ENCODE measurements at places on chromosomes 7 and 10.

- no peak for DNase-seq
Observed at GRCh38 chr7:37467002-37467401, 18.3 kb upstream of the ELMO1 start.

GRCh38 chr7:89839329-89839728 is 314.9 kb upstream of the STEAP1 start:
- no peak for DNase-seq

DNA sequence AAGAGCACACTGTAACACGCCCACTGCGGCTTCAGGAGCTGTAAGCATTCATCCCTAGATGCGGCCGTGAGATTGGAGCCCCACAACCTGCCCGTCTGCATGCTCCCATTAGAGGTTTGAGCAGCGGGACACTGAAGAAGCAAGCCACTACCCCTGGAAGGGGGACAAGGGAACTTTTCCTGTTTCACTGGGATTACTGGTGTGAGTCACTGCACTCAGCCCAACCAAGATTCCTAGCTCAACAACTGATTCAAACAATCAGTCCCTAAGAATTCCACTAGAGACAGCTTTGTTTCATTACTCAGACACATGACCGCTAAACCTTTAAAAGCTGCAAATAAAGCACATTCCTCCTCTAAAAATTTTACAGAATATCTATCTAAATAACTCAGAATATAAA is 69.8 kb downstream of the ORC5 start:
- DNase-seq = no peak

DNA sequence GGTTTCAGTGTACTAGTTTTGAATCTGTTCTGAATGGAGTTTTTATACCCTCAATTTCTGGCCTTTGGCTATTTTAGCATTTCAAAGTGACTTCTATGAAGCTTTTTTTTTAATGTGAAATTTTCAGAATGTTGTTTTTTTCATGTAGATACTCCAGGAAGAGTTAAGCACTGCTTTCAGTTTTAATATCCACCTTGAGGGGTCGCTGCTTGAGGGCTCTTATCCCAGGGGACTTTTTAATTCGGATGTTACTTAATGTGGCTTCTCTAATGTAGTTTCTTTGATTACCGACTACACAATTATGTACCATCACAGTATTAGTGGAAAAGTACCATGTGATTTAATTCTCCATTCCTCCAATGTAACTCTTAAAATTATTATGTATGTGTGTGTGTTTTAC is 5.2 kb downstream of the IFIT5 start:
- no peak for DNase-seq

GRCh38 chr7:21462081-21462480 is 34.2 kb downstream of the SP4 start:
- DNase-seq = no peak

DNA sequence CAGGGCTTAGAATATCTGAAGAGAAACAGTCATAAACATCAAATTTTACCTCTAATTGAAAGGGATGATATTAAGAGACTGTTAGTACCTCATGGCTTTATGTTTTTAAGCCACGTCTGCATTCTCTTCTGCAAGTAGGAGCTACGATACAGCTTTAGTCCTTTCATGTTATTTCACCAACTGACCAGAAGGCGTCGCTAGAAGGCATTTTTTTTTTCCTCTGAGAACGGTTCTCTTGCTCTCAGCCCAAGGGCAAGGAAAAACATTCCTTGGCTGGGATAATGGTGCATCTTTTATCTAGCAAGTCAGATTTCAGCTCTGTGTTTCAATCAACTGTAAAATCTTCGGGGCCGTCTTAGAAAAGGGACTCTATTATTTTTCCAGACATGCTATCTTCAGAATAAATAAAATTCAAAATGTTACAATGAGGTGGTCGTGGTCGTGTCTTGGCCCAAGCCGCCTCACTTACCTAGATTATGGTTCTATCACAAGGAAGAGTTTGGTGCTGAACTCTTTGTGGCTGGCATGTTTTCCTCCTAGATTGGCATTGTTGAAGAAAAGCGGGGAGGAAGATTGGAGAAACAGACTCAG is 41.6 kb upstream of the LYZL2 start:
- DNase-seq = peak; percentile 81

DNA sequence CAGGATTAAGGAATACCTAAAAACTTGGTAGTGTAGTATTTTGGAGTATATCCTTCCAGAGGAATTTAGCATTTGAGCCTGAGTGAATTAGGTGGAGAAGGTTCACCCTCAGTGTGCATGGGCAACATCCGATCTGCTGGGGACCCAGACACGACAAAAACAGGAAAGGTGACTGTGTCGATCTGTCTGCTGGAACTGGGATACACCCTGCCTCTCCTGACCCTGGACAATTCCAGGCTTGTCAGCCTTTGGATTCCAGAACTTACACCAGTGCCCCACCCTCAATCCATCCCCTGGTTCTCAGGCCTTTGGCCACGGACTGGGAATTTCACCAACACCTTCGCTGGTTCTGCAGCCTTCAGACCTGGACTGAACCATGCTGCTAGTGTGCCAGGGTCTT is 41.9 kb downstream of the PTPRE start:
- DNase-seq = no peak

DNA sequence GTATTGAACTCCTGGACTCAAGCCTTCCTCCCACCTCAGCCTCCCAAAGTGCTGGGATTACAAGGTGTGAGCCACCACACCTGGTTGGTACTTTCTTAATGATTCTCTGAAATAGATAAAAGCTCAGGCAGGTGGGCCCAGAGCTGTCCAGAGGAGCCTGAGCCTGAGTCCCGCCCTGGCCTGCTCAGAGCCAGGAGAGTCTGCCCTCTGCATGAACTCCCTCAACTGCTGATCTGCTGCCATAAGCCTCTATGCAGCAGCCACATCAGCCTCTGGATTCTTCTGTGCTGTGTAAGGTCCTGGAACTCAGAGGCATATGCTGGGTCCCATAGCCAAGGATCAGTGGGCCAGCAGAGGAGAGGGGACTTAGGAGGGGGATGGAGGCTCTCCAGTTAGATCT is 23.1 kb upstream of the DDIT4 start:
- DNase-seq = no peak

- DNase-seq = no peak
Observed at GRCh38 chr10:7794251-7795026, 6.5 kb downstream of the ATP5F1C start.

GRCh38 chr10:19549503-19549902 is 266.7 kb upstream of the PLXDC2 start:
- no peak for DNase-seq

- DNase-seq = peak; percentile 65
Observed at GRCh38 chr7:65307651-65308299, 65.9 kb upstream of the ZNF92 start.

- DNase-seq = no peak
Observed at GRCh38 chr7:83588602-83589240, 60.2 kb downstream of the SEMA3E start.

DNA sequence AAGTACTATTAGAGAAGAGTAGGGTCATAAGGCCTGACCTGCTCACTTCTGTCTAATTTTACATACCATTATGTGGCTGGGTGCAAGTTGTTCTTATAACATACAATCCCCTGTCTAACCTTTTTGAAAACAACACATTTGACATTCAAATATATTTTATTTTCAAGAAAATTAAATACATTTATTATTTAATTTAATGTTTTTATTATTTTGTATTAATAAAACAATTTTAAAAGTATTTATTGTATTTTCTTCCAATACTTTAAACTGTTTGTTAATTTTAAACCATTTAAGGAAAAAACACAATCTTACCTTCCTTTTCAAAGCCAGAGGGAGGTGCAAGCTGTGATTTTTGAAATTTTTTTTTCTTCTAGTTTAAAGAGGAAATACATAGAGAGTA is 232.8 kb downstream of the KCND2 start:
- no peak for DNase-seq

DNA sequence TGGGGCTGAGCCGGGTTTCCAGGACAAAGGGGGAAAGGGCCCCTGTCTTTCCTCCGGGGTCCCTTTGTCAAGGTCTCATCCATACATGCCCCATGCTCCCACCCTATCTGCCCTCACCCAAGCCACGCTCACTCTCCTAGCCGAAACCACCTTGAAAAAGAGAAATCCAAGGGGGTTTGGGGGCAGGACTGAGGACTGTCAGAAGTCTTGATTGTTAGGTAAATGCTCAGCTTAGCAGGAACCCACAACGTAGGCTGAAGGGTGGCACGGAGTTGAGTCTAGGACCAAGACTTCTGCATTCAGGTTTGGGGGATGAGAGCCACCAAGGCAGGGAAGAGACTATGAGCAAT is 719 bp upstream of the PGAM2 start:
- no peak for DNase-seq

DNA sequence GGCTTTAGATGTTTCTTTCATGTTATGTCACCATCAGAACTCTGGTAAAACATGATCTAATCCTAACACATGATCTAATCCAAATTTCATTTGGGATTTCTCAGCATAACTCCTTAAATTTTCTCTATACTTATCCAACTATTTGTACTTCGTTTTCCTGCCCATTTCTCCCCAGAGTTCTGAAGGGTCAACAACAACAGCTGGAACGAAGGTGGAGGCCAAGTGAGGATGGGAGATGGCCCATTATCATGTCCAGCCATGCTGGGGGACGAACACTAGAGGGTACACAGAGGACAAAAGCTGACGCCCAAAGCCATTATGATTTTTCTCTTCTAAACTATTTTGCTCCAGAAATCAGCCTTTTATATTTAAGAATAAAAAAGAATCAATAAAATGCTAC is 185.4 kb downstream of the DOCK4 start:
- DNase-seq = no peak

GRCh38 chr7:48741545-48741944 is 182.8 kb upstream of the CDC14C start:
- DNase-seq = no peak

DNA sequence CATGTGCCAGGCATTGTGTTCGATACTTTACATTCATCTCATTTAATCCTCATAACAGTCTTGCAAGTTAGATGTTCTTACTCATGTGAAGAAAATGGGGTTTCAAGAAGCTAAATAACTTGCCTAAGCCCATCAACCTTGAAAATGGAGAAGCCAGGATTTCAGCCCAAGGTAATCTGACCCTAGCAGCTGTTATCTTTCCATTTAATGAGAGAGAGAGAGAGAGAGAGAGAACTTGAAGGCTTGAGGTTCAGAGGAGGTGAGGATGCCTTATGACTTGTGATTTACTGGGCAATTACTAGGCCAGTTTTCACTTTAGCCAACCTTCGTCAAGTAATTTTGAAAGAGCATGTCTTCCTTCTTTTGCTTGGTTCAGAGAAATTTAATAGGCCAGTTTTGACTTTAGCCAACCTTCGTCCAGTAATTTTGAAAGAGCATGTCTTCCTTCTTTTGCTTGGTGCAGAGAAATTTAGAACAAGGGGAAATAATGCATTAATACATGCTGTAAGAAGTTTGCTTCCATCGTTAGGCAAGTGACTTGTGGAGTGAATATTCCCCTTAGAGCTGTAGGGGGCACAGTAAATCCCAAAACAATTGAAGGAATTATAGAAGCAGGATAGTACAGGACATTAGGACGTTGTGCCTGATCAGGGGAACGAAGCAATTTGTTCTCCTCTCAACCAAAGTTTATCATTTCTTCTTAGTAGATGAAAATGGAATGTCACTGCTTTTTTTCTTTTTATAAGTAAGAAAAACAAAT is 143.0 kb upstream of the BMPER start:
- DNase-seq = no peak

DNA sequence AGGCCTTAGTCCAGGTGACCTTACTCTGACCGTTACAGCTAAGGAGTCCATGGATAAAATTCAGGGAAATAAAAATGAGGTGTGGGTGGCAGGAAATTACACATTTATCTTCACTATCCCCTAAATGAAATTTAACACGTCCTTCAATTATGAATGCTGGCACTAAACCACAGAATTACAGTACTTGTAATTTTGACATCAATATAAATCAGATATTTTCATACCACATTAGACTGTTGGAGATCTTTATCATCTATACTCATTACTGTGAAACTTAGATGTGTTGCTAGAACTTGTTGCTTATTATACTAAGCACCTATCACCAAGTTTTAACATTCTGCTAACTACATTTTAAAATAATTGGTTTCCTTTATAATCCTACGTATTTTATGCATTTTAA is 51.1 kb downstream of the IGF2BP3 start:
- DNase-seq = no peak

- DNase-seq = no peak
Observed at GRCh38 chr7:128887169-128888038, 23.1 kb downstream of the KCP start.

DNA sequence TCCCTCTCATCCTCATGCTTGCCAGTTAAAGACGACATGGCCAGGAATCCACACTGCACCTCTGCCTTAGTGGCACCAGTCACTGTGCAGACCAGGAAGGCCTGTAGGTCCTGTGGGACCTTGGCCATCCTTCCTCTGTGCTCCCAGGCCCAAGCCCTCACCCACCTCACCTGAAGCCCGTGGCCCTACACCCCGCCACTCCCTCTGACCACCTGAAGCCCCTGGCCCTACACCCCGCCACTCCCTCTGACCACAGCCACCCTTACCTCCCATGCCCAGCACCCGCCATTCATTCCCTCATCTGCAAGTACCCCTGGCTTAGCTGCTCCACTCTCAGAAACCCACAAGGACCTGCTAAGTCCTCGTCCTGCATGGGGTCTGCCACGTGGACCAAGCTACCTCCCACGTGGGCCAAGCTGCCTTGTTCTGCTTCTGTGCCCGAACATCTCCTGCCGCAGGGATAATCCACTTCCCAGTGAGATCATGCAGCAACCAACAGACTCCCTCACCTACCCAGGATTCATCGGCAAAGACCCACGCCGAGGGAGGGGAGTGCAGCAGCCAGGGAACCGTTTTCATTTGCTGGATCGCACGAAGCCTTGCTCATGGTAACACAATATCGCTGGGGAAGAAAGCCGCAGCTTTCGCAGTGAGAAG is 151.2 kb downstream of the TCERG1L start:
- no peak for DNase-seq

- DNase-seq = no peak
Observed at GRCh38 chr7:31679574-31680305, 7.3 kb upstream of the PPP1R17 start.

DNA sequence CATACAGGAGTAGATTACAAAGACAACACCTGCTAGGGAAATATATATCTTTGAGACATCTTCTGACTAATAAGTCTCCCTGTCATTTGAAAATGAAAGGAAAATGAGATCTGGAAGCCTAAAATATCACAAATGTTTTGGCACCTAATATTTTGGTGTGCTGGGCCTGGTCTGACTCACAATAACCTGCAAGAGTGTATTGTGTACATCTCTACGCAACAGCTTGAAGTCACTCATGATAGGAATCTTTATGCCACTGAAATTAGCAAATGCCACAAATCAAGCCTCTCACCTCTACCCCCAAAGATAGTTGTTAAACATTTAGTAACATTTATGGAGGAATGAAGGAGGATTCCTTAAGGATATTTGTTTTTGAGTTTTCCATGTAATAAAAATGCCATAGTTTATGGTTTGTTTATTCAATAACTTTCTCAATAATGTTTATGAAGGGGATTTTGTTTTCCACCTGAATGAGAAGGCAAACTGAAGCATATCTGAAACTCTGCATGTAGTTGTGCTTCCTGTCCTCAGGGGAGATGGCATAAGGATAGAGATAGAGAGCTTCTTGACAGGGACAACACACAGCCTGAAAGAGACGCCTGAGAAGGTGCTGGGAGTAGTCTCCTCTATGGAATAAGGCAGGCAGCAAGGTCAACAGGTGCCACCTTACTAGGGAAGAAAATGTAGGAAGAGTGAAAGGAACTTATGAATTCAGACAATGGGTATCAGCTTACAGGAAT is 197.4 kb downstream of the AHR start:
- DNase-seq = peak; percentile 57
